ENCODE measurements at places on chromosomes 12 and 14.

GRCh38 chr12:76649099-76649498, 89.5 kb upstream of the OSBPL8 start:
- DNase-seq = no peak

DNA sequence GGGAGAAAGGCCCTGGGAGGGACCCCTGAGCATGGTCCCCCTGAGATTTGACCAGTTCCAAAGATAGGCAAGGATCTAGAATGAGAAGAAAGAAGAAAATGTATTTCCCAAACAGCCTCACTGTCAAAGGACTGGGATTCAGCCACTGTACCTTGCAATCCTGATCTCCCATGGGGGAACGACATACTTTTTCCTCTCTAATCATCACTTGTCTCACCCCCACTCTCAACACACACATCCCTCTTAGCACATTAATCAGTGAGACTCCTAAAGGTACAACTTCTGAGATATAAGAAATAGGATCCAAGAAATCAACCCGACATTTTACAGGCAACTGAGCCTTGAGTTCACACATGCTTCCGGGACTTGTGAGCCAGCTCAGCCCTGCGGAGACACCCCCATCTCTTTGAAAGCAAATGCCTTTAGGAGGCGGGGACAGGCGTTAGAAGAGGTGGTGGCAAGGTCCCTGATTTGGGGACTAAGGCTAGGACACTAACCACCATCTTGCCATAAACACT, 1.4 kb downstream of the MAP3K9 start:
- no peak for DNase-seq

DNA sequence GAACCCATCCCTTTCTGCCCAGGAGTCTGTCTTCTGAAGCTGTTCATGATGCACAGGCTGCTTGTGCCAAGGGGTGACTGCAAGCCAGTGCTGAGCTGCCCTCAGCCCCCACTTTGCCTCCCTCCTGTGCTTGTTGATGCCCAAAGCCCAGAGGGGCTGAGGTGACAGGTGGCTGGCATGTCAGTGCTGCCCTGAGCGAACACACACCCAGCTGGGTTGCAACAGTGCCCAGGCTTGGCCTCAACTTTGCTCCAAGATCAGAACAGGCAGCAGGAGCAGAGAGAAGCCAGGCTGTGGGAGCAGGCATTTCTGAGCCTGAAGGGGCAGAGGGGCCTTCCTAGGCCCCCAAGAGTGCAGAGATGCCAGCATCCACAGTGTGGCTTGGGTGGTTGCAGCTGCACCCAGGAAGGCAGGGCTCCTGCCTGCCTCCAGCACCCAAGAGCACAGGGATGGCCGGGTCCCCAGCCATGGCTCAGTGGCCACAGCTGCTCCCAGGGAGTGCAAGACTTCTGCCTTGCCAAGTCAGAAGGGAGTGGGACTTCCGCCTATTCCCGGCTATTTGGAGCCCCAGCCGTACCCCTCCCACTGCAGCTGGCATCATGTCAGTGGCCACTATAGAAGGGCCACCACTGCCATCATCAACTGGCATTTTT, 83.1 kb downstream of the SLC16A7 start:
- DNase-seq = no peak

DNA sequence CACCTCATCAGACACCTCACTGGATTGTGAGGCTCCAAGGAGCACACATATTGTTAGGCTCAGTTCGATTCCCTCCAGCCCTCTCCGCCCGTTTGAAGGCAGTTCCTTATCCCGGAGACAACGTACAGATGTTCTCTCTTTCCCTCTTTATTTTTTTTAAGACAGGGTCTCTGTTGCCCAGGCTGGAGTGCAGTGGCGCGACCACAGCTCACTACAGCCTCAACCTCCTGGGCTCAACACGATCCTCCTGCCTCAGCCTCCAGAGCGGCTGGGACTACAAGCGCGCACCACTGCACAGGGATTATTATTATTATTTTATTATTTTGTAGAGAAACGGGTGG, 718 bp upstream of the TROAP start:
- DNase-seq = no peak

DNA sequence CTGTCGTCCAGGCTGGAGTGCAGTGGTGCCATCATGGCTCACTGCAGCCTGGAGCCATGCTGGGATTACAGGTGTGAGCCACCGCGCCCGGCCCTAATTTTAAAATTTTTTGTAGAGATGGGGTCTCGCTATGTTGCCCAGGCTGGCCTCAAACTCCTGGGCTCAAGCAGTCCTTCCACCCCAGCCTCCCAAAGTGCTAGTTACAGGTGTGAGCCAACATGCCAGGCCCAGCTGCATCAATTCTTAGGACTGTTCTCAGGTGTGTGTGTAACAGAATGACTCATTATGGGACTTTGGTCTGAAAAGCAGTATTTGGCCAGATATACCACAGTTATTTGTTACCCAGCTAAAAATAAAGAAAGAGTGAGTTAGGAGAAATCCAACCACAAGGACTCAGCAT, 17.4 kb downstream of the LETMD1 start:
- DNase-seq = no peak
